Mucosa of gallbladder (tissue), 1 donor: ENCODE measurements at places on chromosomes 12 and 14.

- no peak for DNase-seq
Measured at GRCh38 chr14:78644824-78645559, 474.8 kb downstream of the NRXN3 start.

DNA sequence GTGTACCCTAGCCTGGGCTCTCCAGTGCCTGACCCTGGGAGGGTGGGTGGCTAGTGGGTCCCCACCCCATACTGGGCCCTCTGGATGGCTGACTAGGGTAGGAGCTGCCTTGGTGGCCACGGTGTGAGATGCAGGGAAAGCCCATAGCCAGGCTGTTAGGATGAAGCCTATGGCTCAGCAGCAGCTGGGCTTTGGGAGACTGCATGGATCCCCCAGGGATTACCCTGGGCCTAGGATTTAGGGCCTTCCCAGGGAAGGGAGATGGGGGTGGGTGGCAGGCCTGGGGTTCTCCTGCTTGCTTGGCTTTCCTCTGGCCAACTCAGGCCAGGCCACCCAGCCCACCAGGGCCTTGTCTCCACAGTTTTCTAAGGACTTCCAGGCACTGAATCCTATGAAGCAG, 6.3 kb downstream of the GSTZ1 start:
- DNase-seq, result no peak

DNA sequence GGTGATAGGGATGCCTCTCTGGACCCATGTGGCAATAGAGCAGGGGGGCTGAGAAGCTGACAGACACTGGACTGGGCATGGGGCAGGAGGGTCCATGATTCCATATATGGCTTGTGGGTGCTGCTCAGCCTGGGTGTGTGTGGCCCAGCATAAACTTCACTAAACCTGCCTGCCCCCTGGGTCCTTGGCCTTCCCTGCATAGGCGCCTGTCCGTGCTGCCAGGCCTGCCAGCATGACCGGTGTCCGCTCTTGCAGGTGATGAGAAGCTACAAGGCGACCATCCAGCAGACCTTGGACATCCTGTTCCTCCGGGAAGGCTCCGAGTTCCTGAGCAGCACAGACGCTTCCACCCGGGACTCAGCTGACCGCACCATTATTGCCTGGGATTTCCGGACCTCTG, 61.6 kb downstream of the BEGAIN start:
- DNase-seq, result no peak

GRCh38 chr12:80299976-80300375, 144.1 kb upstream of the PTPRQ start:
- DNase-seq, result no peak

DNA sequence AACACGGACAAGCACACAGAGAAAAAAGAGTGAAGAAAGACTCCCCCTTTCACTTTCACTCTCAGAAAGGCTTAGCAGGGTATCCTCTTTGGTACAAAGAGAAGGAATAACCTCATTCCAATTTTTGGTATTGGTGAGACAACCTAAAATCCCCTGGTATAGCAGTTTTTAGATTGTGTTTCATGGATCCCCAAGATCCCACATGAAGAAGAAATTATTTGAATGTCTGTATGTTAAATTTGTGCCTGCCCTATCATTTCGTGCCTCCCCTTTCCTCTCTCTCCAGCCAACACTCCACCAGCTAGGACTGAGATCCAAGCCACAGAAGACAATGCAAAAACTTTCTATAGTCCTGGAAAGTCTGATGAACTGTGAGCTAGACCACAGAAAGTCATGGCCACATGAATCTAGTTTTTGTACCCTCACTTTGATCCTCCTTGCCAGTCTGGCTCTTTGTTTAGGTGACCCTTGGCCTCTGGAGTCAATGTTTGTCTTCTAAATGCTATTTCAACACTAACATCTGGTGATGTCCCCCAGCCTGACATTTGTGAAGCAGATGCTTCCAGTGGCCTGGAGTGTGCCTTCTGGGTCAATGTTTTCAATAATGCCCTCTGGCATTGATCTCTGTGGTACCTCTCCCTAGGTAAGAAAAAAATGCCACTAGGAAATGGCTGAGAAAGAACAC, 181.9 kb upstream of the BMP4 start:
- DNase-seq, result no peak

DNA sequence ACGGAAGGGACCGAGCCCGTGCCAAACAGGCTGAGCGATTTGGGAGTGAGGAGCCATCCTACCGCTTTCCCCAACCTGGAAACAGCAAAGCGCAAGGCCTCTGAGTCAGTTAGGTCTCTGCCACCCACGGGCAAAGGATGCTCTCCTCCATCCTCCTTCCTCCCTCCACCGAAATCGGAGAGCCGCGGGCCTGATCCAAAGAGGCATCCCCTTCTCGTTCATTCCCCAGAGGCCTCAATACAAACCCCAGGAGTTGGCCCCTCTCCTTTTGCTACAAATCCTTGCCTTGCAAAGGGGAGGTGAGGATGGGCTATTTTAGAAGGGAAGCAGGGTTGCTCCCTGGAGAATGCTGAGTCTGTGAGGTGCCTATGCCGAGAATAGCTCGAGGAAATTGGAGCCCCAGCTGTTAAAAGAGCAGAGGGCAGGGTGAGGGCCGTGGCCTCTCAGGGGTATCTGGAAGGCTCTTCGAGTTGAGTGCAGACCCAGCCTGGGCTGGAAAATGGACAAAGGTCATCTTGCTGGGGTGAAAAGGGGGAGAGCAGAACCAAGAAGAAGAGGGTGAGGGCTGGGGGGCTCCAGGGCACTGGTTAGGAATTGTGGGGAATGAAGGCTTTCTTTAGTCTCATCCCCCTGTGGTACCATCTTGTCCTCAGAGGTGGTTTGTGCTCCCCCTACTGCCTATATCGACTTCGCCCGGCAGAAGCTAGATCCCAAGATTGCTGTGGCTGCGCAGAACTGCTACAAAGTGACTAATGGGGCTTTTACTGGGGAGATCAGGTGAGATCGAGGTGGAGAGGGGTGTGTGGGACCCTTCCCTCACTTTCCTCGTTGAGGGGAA, 1.1 kb downstream of the TPI1 start:
- DNase-seq, result no peak
